ENCODE measurements at places on chromosomes 2 and 18. TPM values are rescaled to one million over a fixed set of nuclear protein-coding genes. Genes with fewer than 3 reads are reported as not detected.

DNA sequence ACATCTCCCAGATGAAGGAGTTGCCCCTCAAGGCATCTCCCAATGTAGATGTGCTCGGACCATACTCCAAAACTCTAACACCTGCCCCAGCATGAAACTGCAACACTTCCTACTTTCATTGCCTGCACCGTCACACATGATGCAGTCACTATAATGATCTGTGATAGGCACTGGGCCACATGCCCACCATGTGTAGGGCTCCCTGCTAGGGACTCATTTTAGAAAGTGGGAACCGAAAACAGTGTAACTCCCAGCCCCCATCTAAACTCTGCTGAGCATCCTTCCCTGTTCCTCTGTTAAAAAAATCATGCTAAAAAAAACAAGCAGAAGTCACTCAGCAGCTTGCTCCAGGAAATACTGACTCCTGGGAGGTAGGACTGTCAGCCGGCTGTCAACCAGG lies 496.1 kb upstream of the RAB6C start:
- no peaks in the 10 kb centered on the region for H3K36me3 ChIP-seq
- no peak for DNase-seq
- peaks cover 17% of the 10 kb centered on the region for H3K4me1 ChIP-seq
- no peak overlapping the region for H3K27ac ChIP-seq
- H3K4me3 ChIP-seq, result no peak overlapping the region
- H3K27me3 ChIP-seq, result no peaks in the 10 kb centered on the region

GRCh38 chr2:190452433-190452832 lies 44.3 kb downstream of the MFSD6 start:
- H3K36me3 ChIP-seq, result no peaks in the 10 kb centered on the region
- no peak overlapping the region for H3K27ac ChIP-seq
- H3K4me1 ChIP-seq, result no peaks in the 10 kb centered on the region

GRCh38 chr18:31041271-31042083 lies 1.1 kb downstream of the DSC3 start:
- DNase-seq, result peak; percentile 37
- peaks cover 34% of the 10 kb centered on the region for H3K4me1 ChIP-seq
- peak overlapping the region; percentile 89 for H3K4me3 ChIP-seq
- peaks cover 71% of the 10 kb centered on the region for H3K27me3 ChIP-seq
- no peaks in the 10 kb centered on the region for H3K36me3 ChIP-seq

GRCh38 chr2:199751492-199752120 lies 99.4 kb downstream of the FTCDNL1 start:
- H3K27me3 ChIP-seq, result no peaks in the 10 kb centered on the region
- no peak overlapping the region for H3K4me3 ChIP-seq
- no peak overlapping the region for H3K27ac ChIP-seq
- H3K36me3 ChIP-seq, result peaks cover 12% of the 10 kb centered on the region
- peaks cover 20% of the 10 kb centered on the region for H3K4me1 ChIP-seq

CPO gene
- 0.46 TPM for total RNA-seq

DNA sequence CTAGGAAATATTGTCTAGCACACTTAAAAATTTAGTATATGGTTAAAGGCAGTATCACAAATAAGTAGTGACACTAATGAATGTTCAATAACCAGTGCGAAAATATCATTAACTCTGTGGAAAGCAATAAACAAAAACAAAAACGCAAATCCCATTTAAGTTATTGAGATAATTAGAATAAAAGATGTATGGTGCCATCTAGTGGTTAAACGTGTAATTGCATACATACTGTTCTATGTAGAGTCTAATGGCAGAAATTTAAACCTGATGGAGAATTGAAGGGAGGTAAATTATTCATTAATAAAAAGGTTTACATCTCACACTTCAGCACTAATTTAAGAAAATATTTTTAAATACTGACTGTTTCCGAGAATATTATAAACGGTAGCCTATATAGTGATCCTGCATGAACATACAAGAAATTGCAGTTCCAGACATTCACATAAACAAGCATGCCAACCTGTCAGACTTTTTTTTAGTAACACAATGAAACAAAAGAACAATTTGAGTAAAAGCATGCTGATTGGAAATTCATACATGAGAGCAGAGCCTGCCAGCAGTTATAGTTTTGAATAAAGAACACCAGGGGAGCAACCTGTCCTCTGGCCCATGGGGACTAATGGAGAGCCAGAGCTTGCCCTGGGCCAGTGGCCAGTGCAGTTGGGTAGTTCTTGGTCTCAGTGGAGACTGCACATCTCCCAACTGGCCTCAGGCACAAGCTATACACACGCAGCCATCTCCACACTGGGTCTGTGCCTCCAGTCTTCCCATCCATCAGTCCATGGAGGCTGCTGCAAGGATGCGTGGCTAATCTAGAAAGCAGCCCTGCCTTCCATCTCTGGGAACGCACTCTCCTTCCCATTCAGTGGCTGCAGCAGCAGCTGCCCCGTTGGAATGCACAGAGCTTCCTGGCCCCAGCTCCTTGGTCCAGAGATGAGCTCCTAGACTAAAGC lies 28.0 kb downstream of the GCG start:
- no peaks in the 10 kb centered on the region for H3K36me3 ChIP-seq
- DNase-seq, result no peak
- no peak overlapping the region for H3K4me3 ChIP-seq
- no peak overlapping the region for H3K27ac ChIP-seq
- no peaks in the 10 kb centered on the region for H3K27me3 ChIP-seq

- H3K4me1 ChIP-seq, result peaks cover 24% of the 10 kb centered on the region
- no peak overlapping the region for H3K4me3 ChIP-seq
- H3K36me3 ChIP-seq, result no peaks in the 10 kb centered on the region
- H3K27ac ChIP-seq, result no peak overlapping the region
- H3K27me3 ChIP-seq, result peaks cover 5% of the 10 kb centered on the region
- DNase-seq, result no peak
These were observed 8.0 kb upstream of the SFTPB start for GRCh38 chr2:85675866-85676548.

LIMS2 gene
- total RNA-seq, result 2.5 TPM

GRCh38 chr18:68150961-68151360 lies 563.9 kb downstream of the TMX3 start:
- H3K36me3 ChIP-seq, result no peaks in the 10 kb centered on the region
- H3K4me1 ChIP-seq, result peaks cover 5% of the 10 kb centered on the region
- H3K27ac ChIP-seq, result no peak overlapping the region
- H3K27me3 ChIP-seq, result no peaks in the 10 kb centered on the region
- no peak for DNase-seq

IL36A gene
- not detected for total RNA-seq

OSBPL6 gene
- 8.3 TPM for total RNA-seq

VIT gene
- 0.46 TPM for total RNA-seq

DNA sequence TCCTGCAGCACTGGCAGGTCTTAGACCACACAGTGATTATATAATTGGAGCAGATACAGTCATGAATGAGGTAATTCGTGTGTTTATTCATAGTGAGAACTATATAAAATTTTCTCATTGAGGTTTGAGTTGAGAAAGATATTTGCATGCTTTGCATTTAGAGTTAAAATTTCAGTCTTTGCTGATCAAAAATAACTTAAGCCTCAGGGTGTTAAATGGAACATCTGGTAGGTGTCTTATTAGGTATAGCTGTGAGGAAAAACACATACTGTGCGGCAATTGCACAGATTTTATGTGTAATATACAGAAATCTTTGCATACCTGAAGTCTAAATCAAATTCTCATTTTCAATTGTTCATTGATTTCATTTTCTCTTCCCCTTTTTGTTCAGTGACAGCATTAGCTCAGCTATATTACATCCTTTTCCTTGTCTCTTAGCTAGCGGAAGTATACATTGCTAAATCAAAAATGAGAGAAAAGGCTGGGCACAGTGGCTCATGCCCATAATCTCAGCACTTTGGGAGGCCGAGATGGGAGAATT lies 21.2 kb downstream of the GORASP2 start:
- DNase-seq, result no peak
- H3K4me3 ChIP-seq, result no peak overlapping the region
- no peak overlapping the region for H3K27ac ChIP-seq
- peaks cover 55% of the 10 kb centered on the region for H3K36me3 ChIP-seq
- H3K4me1 ChIP-seq, result no peaks in the 10 kb centered on the region
- no peaks in the 10 kb centered on the region for H3K27me3 ChIP-seq

KCNS3 gene
- total RNA-seq, result 18.1 TPM

ACMSD gene
- total RNA-seq, result not detected

DNA sequence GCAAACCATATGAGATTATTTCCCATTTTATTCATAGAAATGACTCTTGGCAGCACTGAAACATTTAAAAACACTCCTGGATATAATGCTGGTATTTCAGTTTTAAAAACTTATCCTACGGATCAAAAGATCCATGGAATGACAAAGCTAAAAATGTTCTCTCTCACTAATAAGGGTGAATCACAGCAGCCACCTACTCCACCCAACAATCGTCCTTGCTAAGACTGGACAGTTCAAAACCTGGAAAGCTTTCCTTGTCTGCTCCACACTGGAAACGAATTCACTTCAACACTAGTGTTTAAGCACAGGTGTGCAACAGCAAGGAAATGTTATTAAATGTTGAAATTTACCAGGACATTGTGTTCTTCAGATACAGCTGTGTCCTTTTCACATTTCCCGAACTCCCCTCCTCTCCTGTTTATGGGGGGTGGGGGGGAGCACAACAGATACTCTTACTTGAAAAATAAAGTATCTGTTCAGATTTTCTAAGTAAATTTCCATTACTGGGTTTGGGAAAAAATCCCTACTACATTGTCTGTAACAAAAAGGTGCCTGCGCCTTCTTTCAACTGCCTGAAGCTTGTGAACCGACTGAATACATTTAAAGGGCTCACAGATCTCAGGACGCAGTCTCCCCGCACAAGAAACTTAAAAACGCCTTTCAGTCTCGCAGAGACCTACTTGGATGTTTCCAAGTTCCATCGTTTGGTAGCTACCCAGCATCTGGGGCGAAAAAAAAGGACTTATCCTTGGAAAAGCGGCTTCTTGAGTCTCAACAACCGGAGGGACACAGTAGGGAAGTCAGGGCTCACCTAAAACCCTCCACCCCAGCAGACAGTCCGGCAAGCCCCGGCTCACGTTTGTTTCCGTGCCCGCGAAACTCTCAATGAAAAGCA lies 1.3 kb downstream of the YWHAQ start:
- DNase-seq, result no peak
- peak overlapping the region; percentile 98 for H3K4me3 ChIP-seq
- H3K27ac ChIP-seq, result peak overlapping the region; percentile 99
- H3K36me3 ChIP-seq, result peaks cover 48% of the 10 kb centered on the region
- peaks cover 51% of the 10 kb centered on the region for H3K4me1 ChIP-seq
- peaks cover 29% of the 10 kb centered on the region for H3K27me3 ChIP-seq

DNA sequence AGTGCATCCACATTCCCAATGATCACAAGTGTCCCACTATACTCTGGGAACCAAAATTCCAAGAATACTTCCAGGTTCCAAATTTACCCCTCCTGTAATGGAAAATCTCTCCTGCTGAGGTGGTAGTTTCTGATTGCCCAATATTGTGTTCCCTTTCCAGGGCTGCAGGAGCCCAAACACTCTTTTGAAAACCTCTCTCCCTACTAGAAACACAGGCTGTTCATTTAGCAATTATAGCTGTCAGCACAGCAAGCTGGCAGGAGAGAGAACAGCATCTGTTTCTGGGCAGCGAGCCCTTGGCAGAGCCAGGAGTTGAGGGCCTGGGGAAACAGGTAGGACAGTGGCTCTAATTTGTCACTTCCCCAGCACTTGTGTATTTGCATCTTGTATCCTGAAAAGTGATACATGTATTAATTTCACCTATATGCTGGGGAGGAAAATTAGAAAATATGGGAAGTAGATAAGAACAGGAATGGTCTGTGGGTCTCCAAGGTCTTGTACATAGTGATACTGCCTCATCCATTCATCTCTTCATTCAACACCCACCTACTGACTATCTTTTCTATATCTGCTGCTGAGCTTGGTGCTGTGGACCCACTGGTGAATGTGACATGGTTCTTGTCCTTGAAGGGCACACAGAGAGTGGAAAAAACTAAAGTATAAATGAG lies 16.9 kb upstream of the PAIP2B start:
- no peak for DNase-seq
- H3K36me3 ChIP-seq, result no peaks in the 10 kb centered on the region

GRCh38 chr2:191249156-191249813 lies 4.1 kb downstream of the MYO1B start:
- peaks cover 63% of the 10 kb centered on the region for H3K4me1 ChIP-seq

DNA sequence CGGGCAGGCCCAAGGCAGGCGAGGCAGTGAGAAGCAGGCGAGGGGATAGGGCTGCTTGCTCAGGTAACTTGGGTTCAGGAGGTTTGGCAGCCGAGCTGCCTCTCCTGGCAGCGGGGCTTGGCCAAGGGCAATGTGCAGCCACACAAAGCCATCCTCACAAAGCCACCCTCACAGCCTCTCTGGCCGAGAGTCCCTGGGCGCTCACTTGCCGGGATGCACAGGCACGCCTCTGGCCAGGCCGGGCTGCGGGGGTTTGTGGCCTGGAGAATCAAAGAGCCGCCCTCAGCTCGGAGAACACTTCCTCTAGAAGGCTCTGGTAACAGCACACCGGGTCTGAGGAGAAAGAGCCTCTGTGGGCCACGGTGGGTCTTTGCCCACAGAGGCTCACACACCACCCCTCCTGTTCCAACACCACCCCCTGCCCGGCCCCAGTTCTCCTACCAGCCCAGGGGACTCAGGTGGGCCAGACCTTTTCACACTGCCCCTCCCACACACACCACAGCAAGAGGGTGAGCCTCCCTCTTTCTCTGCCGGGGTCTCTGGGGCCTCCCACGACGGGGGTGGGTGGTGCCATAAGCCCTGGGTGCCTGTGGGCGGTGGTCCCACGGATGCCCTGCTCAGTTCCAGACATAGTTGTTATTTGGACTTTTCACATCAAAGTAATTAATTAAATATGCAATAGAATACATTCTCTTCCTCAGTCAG lies 186.9 kb downstream of the ZFP36L2 start:
- H3K27me3 ChIP-seq, result no peaks in the 10 kb centered on the region
- H3K4me3 ChIP-seq, result no peak overlapping the region
- no peak for DNase-seq
- peaks cover 11% of the 10 kb centered on the region for H3K4me1 ChIP-seq
- no peak overlapping the region for H3K27ac ChIP-seq
- H3K36me3 ChIP-seq, result no peaks in the 10 kb centered on the region

GRCh38 chr2:214706986-214707385 lies 102.5 kb downstream of the BARD1 start:
- H3K27ac ChIP-seq, result peak overlapping the region; percentile 91
- H3K27me3 ChIP-seq, result no peaks in the 10 kb centered on the region
- no peaks in the 10 kb centered on the region for H3K36me3 ChIP-seq
- H3K4me3 ChIP-seq, result peak overlapping the region; percentile 1
- no peak for DNase-seq

NTSR2 gene
- total RNA-seq, result not detected

DNA sequence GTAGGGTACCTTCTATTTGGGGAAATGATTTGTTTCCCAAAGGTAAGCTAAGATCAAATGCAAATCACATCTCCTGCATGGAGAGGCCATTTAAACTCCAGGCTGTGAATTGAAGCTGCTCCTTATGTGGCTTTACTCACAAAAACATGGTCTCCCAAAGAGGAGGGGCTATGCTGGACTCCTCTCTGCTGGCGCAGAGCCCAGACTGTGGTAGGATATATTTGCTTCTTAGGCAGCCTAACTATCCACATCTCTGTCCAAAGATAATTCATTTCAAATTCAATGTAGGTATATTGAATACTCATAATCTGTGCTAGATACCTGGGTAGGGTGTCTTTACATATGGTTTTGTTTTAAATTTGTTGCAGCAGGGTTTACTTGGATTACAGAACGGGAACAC lies 358.5 kb downstream of the ALK start:
- H3K36me3 ChIP-seq, result no peaks in the 10 kb centered on the region
- H3K4me3 ChIP-seq, result no peak overlapping the region
- H3K4me1 ChIP-seq, result no peaks in the 10 kb centered on the region
- no peak overlapping the region for H3K27ac ChIP-seq
